NCI-H460 (cell line): ENCODE measurements at places on chromosomes 6 and 20.
A peak's percentile ranks its signal among the peaks of the same experiment; 100 is the strongest.

DNA sequence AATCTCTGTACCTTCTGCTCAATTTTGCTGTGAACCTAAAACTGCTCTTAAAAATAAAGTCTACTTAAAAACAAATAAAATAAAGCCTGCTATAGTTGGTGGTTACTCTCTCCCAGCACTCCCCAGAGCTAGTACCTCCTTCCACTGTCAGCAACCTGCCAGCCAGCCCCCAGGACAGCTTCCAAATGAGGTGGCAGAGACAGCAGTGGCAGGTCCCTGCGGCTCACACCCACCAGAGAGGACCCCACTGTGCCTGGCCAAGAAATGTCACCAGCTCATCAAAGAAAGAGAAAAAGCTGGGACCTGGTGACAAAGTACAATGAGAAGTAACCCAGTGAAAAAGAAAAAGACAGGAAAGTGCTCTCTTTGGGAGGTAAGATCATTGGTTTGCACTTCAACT, 15.2 kb downstream of the APMAP start:
- DNase-seq = no peak

DNA sequence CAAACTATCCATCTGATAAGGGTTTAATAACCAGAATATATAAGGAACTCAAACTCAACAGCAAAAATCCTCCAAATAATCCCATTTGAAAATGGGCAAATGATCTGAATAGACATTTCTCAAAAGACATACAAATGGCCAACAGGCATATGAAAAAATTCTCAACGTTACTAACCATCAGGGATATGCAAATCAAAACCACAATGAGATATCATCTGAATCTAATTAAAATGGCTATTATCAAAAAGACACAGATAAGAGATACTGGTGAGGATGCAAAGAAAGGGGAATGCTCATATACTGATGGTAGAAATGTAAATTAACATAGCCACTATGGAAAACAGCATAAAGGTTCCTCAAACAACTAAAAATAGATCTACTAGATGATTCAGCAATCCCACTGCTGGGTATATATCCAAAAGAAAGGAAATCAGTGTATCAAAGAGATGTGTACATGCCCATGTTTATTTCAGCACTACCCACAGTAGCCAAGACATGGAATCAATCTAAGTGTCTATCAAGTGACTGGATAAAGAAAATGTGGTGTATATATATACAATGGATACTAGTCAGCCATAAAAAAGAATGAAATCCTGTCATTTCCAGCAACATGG, 6.1 kb upstream of the BRD2 start:
- DNase-seq = no peak

- DNase-seq = no peak
These were observed 369.2 kb upstream of the CDH4 start for GRCh38 chr20:60882836-60883235.

- no peak for DNase-seq
These were observed 61.6 kb upstream of the TNFRSF21 start for GRCh38 chr6:47371139-47371869.

- no peak for DNase-seq
These were observed 488.0 kb upstream of the NOX3 start for GRCh38 chr6:155943635-155944034.

DNA sequence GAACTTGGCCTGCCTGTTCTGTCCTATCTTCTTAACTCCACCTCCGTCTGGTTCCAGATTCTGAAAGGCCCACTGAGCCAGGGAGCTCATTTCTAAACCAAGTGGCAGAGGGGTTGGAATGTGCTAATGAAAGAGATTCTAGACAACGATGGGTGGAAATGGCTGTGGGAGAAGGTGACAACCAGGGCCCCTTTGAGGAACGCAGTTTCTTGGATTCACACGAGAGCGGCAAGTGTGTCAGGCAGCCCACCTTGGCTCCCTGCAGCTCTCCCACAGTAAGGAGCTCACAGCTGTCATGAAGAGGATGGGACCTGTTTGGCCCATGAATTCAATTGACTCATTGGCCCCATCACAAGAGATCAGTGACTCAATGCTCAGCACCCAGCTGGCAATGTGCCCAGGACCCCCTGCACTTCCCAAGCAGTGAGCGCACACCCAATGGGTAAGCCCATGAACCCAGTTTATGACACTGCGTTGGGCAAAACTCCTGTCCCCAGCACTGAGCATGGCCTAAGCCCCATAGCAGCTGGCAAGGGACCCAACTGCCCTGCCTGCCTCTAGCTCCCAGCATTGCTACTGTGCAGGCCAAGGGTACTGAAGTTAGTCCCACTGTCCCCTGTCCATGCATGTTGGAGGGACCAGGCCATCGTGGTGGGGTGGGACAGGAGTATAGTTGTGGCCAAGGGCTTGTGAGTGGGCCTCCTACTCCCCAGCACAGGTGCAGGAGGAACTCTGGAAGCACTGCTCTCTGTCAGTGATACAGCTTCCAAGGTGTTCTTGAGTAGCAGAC, 16.4 kb downstream of the MRPS18A start:
- DNase-seq = no peak

DNA sequence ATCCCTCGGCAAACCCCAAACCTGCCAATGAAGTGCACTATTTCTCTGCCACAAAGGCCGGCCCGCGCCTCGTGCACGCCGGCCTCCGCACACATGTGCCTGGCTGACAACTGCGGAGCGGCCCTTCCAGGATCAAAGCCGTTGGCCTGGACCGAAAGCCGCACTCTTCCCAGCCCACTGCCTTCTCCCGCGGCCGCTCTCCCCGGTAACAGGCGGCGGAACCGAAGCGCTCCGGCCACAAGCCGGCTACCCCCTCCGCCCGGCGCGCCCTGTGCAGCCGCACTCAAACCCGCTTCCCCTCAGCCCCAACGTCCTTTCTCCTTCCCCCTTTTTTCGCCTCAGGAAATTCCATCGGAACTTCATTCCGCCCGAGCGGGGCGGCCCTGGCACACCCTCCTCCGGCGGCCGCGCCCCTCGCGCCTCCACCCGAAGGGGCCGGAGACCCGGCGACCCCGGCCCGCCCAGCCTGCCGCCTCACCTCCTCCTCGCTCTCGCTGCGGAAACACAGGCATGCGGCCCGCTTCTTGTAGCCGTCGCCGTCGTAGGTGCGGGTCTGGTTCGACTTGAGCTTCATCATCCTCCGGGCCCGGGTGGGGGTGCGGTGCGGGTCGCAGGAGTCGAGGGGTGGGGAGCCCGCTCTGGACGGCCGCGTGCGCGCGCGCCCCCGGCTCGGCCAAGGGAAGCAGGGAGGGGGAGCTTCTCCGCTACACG, 528 bp downstream of the NUDT3 start:
- DNase-seq = no peak

DNA sequence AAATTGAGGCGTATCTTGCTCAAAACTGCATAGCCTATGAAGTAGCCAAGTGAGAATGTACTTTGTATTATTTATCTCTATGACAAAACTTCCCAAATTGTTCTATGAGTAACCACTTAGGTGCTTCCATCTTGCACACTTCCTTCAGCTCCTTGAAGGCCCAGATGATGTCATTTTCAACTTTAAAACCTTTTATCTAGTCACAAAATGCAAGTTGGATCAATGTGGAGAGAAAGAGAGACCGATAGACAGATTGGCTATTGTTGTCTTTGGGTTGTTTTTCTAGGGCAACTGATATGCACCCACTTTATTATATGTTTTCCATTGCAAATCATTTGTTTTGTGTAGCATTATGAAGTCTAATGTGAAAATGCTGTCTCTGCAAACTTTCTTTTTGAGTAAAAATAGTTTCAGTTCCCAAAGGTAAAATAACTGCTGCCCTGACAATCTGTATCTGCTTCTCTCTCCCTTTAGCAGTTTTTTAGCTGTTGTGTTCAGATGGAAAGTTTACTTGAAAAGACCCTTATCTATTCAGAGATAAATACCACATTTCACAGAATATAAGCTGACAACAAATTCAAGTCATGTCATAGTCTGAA, 73.7 kb upstream of the CITED2 start:
- DNase-seq = no peak

- DNase-seq = no peak
These were observed 23.1 kb upstream of the DNAAF9 start for GRCh38 chr20:3430376-3431069.

DNA sequence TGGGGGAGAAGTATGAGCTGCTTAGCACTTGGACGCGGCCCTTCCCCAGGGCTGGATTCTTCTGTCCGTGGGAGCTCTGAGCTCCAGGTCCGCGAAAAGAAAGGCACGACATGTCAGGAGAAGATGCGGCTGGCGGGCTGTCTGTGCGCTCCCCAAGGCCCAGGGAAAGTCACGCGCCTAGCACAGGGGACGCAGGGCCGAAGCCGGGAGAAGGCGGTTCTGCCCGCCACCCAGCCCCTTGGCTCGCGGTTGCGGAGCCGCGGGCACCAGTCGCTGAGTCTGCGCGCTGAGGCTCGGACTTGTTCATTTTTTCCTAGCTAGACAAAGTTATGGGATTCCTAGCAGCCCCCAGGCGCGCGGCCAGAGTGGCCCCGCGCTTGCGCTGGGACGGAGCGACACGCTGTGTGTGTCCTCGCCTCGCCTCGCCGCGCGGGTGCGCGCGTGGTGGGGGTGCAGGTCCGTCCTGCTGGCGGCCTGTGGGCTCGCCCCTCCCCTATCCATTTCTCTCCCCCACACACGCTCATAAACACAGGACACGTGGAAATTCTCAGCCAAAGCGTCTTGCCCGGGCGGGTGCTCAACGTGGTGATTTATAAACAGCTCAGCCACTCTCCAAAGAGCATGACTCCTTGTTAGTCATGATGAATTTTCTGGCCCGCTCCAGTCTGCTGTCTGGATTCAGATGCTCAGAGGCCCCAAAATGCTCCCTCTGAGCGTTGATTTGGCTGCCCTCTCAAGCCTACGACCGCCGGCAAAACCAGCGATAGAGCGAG, 1.9 kb upstream of the POU3F2 start:
- no peak for DNase-seq

DNA sequence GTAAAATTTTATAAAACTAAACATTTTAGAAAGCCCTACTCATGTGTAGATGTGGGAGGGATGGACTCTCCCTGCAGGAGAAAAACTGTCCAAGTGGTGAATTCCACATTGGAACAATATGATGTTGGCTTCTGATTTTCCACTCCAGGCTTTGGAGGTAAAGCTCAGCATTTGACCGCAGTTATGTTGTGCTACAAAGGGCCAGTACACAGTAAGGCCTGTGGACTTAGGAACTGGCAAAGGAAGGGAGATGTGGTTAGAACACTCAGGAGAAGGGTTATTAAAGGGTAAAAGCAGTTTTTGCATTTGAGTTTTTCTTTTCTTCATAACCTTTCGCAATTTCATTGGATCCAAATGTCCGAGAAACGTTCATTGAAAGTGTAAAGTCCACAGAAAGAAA, 150.3 kb upstream of the SASH1 start:
- no peak for DNase-seq

DNA sequence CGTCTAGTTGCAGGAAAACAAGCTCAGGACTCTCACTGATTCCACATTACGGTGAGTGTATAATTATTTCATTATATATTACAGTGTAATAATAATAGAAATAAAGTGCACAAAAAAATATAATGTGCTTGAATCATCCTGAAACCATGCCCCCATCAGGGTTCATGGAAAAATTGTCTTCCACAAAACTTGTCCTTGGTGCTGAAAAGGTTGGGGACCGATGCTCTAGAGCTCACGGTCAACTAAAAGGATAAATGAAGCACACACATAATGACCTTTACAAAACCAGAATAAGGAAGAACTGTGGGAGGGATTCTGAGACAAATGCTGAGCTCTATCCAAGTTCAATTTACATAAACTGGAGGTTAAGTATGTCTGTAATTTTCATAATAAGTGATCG, 194.3 kb downstream of the COL19A1 start:
- DNase-seq = no peak

GRCh38 chr6:77814119-77814518, 161.3 kb downstream of the MEI4 start:
- DNase-seq = no peak

- no peak for DNase-seq
These were observed 26.9 kb upstream of the MOCS1 start for GRCh38 chr6:39961178-39961577.

- DNase-seq = no peak
These were observed 38.6 kb upstream of the PIM1 start for GRCh38 chr6:37131104-37131959.

- no peak for DNase-seq
These were observed 21.0 kb downstream of the SLC13A3 start for GRCh38 chr20:46630306-46630705.

- no peak for DNase-seq
These were observed 27.5 kb upstream of the AGPAT4 start for GRCh38 chr6:161301338-161301737.

GRCh38 chr6:87150406-87150805, 5.0 kb upstream of the ZNF292 start:
- no peak for DNase-seq

GRCh38 chr6:136593748-136594490, 43.7 kb upstream of the MAP7 start:
- peak; percentile 68 for DNase-seq

GRCh38 chr20:7285918-7286556, 518.6 kb downstream of the BMP2 start:
- peak; percentile 66 for DNase-seq

- DNase-seq = no peak
These were observed 273.5 kb downstream of the BTBD9 start for GRCh38 chr6:38366234-38366633.

DNA sequence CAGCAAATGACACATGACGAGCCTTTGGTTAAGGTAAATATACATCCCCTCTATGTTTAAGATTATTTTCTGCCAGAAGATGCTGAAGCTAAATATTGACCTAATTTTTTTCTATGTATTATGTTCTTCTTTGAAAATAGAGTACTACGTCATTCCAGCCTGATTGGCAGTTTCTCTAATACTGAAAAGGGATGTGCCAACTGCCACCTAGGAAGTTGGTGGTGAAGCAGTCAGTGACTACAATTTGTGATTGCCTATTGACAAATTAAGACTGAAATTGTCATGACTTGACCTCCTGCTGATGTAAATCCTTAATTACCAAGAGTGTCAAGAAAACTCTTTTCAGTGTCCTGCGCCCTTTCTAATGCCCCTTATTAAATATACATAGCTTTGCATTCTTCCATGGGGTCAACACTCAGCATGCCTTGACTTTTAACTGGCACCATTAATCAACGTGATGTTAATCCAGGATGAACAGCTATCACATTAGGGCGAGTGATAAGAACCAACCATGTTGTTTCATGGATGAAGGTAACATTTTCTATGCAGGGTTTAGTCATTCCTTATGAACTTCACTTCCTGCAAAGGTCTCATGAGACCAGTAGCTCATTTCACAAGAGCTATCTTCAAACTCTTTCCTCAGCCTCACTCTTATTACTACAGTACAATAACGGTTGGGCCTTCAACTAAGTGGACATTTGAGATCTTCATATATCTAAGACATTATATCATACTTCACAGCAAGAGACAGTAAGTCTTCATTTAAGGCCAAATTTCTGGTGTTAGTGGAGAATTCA, 22.5 kb upstream of the SGK1 start:
- DNase-seq = no peak
